Activated T-cell treated with anti-CD3 and anti-CD28 coated beads, Interleukin-2, amount 50 U/mL, for 72 hours (primary cell): ENCODE measurements at places on chromosomes 7 and 10. TPM values are rescaled to one million over a fixed set of nuclear protein-coding genes. Genes with fewer than 3 reads are reported as not detected.

DNA sequence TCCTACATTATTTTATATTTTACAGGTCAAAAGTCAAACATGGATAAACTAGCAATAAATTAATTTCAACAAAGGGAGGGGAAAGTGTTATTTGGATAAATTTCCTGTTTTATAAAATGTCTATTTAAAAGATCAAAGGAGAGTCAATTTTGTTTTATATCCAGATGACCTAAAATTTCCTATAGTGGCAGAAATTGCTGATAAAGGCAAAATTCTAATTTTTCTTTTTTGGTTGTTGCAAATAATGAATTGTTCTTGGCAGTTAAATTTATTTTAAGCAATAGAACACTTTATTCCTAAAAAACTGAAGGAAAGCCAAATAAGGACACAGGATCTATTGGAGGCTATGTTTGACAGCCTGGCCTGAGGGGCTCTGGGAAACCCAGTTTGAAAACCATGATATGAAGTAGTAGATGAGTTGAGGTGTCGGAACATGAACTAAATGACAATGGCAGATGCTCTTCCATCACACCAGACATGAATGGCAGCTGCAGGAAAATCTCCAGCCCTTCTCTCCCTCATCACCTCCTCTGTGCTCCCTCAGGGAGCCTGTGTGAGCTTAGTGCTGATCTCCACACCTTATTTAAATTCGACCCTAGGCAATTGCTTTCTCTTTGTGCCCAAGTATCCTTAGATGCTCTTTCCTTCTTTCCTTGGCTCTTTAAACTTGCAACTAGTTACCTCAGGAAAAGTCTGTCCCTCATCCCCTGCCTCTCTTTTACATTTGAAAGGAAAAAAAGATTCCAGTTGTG is 395.0 kb downstream of the THSD7A start:
- H3K27ac ChIP-seq = no peak overlapping the region
- DNase-seq = no peak
- H3K36me3 ChIP-seq = no peaks in the 10 kb centered on the region
- no peaks in the 10 kb centered on the region for H3K4me1 ChIP-seq

DNA sequence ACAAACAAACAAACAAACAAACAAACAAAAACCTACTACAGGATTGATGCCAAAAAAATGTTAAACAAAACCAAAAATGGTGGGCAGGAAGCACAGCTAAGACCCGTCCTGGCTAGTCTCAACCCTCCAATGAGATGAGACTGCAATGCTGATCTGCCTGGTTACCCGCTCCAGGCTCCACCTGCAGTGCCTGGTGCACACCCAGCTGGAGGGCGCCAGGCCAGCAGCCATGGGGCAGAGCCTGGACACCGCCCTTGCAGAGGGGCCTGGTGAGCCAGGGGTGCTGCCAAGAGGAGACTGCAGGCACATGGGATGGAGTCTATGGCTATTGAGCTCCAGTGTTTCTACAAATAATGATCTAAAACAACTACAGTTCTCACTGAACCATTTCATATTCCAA is 107.0 kb downstream of the LARP4B start:
- no peak overlapping the region for H3K27ac ChIP-seq
- H3K4me3 ChIP-seq = no peak overlapping the region
- H3K36me3 ChIP-seq = peaks cover 15% of the 10 kb centered on the region
- H3K27me3 ChIP-seq = no peaks in the 10 kb centered on the region
- peaks cover 14% of the 10 kb centered on the region for H3K4me1 ChIP-seq

PIP gene
- total RNA-seq = not detected

DNA sequence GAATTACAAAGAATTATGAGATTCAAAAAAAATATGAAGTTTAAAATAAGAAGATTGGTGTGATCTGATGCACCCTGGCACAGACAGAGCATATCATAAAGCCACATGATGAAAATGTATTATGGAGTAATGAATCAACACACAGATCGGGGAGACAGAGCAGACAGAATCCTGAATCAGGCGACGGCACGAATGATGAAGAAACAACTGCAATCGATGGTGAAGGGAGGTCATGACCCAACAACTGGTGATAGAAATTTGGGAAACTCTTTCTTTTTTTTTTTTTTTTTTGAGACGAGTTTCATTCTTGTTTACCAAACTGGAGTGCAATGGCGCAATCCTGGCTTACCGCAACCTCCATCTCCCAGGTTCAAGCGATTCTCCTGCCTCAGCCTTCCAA is 1054.0 kb downstream of the TYW1 start:
- DNase-seq = no peak
- H3K4me1 ChIP-seq = no peaks in the 10 kb centered on the region

- peaks cover 42% of the 10 kb centered on the region for H3K36me3 ChIP-seq
- H3K27me3 ChIP-seq = no peaks in the 10 kb centered on the region
- H3K4me3 ChIP-seq = no peak overlapping the region
Measured at GRCh38 chr7:37141742-37142141, 306.9 kb downstream of the ELMO1 start.

GRCh38 chr7:95335093-95335492 is 10.8 kb upstream of the PON1 start:
- no peak overlapping the region for H3K27ac ChIP-seq
- DNase-seq = no peak
- no peaks in the 10 kb centered on the region for H3K27me3 ChIP-seq

GRCh38 chr7:65915921-65916657 is 43.2 kb downstream of the VKORC1L1 start:
- H3K4me1 ChIP-seq = no peaks in the 10 kb centered on the region
- peaks cover 4% of the 10 kb centered on the region for H3K36me3 ChIP-seq
- no peak for DNase-seq
- no peak overlapping the region for H3K27ac ChIP-seq

DNA sequence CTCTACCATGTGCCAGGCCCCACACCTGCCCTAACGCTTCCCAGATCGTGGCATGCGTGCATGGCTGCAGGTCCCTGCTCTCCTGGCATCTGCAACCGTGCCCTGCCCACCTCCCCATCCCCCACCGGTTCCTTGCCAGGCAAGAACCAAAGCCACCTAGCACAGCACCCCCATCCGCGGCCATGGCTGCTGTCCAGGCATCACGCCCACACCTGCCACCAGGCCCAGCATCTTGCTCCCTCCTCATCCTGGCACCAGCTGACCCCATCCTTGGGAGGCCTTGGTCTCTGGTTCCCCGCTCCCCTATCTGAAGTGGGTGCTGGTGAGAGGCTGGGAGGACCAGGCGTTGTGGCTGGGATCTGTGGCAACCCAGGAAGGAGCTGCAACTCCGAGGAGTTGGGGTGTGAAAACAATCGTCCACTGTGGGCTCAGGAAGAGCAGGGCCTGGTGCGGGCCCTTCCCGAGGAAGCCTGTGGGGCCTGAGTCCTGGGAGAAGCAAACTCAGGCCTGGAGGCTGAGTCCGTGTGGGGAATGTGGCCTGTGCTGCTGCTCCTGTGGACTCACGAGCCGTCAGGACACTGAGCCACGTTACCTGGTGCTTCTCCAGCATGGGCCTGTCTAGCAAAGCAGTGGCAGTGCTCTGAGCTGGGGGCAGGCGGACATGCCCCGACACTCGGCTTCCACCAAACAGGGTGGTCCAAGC is 417.1 kb downstream of the DNAJB6 start:
- DNase-seq = no peak
- H3K27me3 ChIP-seq = no peaks in the 10 kb centered on the region
- H3K4me1 ChIP-seq = no peaks in the 10 kb centered on the region

- H3K27me3 ChIP-seq = no peaks in the 10 kb centered on the region
- H3K36me3 ChIP-seq = no peaks in the 10 kb centered on the region
- no peak overlapping the region for H3K27ac ChIP-seq
- DNase-seq = no peak
- H3K4me3 ChIP-seq = no peak overlapping the region
Measured at GRCh38 chr10:37473906-37474305, 348.5 kb downstream of the ANKRD30A start.

TEX47 gene
- total RNA-seq = not detected

HGF gene
- total RNA-seq = not detected
